Right ventricle myocardium inferior (tissue), 1 donor: ENCODE measurements at places on chromosomes 2 and 18. TPM values are rescaled to one million over a fixed set of nuclear protein-coding genes. Genes with fewer than 3 reads are reported as not detected.
A peak's percentile ranks its signal among the peaks of the same experiment; 100 is the strongest.

- DNase-seq: no peak
These were observed 235.6 kb downstream of the SCG2 start for GRCh38 chr2:223366566-223366965.

- DNase-seq: peak; percentile 65
These were observed 5.3 kb upstream of the CTAGE1 start for GRCh38 chr18:22422909-22423548.

GRCh38 chr2:216082117-216082711 is 495 bp downstream of the TMEM169 start:
- DNase-seq: no peak

DNA sequence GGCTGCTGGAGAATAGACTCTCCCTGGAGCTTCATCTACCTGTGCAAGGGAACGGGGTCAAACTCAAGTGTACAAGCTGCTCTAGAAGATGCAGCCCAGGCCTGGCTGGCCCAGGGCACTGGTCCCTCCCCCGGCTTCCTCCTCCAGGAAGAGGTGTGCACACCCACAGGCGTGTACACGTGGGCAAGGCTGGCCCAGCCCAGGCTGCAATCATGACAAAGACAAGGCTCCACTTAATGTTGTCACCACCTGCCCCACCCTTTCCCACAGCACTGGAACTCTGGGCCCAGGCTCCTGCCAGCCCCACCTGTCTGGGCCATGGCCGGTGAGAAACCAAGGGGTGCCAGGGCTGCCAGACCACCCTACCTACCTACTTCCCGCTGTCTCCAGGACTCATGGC is 29.6 kb upstream of the ALPP start:
- DNase-seq: no peak

DNA sequence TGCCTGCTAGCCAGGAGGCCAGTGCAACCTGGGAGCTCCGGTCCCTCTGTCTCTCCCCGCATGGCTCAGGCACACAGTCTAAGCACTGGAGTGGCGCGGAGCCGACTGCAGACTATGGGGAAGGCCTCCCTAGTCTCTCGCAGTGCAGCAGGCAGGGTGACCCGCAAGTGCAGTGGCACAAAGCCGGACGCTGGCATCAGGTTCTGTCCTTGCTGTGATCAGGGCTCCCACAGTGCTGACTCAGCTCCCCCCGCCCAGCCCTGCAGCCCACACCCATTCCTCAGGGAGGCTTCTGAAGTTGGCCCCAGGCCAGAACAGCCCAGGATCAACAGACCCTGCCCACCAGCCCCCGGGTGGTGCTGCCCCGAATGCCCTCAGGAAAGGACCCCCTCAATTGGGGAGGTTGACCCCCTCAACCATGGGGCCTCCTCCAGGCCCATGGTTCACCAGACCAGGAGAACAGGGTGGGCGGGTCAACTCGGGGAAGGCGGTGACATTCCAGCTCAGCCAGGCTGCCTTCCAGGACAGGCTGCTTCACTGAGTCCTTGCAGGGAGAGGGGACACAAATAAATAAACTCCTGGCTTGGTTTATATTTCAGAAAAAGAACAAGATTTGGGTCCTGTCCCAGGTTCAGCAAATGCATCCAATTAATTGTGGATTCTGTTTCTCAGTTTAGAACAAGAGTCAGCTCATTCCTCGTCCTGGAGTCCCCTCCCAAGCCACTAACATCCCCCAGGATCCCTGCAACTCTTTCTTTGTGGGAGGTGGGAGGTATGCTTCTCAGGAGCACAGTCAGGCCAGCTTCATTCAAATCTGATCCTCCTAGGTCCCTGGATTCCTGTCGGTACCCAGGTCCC is 12.2 kb downstream of the BIN1 start:
- peak; percentile 83 for DNase-seq

The NXPH2 gene
- total RNA-seq: not detected

- DNase-seq: no peak
These were observed 118.3 kb upstream of the NEDD4L start for GRCh38 chr18:57925706-57926105.

The TUBB8B gene
- not detected for total RNA-seq

The RTTN gene
- 9.4 TPM for total RNA-seq

The NRBP1 gene
- total RNA-seq: 58.4 TPM
